RCC 7860 (cell line): ENCODE measurements at places on chromosomes 11 and 22.

- no peak for DNase-seq
These were observed 179.9 kb upstream of the C11orf87 start for GRCh38 chr11:109241988-109242536.

DNA sequence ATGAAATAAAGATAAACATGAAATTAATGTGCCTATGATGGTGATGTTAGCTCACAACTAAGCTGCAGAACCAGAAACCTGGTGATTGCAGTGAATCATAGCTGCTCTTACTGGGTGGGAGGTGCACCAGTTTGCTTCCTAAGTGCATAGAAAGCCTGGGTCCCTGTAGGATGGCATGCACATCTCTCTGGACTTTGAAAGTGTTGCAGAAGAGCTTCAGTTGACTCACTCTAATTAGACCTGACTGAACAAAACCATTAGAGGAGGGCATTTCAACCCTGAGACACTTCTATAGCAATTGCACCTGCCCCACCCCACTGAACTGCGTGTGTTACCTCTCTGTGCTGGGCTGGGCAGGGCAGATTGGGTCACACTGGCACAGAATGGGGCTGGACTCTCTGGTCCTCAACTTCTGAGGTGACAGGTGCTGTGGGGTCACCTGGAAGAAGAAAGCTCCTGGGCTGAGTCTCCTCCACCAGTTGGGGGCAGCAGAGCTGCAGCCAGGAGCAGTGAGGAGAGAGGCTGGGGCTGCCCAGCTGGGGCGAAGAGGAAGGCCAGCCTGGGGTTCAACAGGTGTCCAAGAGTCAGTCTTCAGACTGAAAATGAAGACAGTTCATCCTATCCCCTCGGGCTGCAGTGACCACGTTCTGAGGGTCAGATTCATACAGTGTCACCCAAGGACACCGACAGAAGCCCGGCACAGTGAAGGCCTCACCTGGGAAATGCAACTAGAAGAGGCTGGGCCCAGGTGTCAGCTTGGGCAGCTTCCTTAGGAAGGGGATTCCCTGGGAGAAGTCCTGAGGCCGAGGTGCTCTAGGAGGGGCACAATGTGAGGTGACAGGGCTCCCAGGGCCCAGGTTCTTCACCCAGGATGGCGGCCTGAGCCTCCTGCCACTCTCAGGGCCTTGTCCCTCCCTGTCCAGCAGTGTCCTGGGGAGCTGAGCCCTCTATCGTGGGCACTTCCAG is 58.1 kb downstream of the GGTLC2 start:
- no peak for DNase-seq

- no peak for DNase-seq
These were observed 3.1 kb upstream of the SLC35C1 start for GRCh38 chr11:45801723-45802315.

DNA sequence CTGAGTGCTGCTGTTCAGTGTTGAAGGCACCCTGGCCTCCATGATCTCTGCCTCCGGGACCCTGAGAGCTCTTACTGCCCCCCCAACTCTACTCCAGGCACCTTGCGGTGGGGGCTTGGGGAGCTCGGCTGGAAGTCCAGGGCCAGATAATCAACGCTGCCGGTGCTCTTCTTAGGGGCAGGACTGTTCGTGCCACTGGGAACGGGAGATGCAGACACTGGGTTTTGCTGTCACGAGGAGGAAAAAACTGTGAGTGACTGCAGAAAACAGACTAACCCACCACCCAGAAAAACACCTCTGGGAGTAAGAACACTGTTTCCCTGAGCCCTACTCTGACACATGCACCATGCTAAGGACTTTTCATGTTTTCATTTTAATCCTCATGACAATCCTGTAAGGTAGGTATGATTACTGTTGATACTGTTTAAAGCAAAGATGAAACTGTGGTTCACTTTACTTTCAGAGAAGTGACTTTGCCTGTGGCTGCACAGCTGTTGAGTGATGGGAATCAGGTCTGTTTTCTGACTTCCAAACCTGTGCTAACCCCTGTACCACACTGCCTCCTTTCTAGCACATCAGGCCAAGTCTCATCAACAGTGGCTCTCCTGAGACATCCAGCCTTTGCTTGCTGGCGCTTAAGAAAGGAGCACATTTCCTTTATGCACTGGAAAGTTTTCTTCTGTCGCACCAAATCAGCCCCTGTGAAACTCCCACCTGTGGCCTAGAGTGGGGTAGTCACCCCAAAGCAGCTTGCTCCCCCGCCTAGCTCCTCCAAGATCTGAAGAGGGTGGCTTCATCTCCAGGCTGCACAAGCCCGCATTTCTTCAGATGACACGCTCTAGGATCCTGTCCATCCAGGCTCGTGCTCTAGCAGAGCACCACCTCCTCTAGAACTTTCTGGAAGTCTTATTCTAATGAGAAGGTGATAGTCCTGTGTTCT is 31.8 kb downstream of the USP35 start:
- no peak for DNase-seq

DNA sequence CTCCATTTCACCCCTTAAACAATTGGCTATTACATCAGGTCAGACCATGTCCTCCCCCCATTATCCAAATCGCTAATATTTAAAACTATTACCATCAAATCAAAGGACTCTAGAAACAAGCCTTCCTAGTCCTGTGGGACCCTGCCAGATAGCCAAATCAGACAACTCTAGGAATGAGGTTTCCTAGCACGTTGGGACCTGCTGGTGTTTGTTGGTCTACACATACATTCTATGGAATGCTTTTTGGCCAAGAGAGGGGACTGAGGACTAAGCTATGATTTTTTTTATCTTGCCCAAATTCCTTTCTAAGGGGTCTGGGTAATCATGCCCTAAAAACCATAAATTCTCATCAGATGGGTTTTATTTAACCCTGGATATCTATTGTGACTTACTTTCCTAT is 14.1 kb upstream of the SELENOH start:
- DNase-seq: no peak

DNA sequence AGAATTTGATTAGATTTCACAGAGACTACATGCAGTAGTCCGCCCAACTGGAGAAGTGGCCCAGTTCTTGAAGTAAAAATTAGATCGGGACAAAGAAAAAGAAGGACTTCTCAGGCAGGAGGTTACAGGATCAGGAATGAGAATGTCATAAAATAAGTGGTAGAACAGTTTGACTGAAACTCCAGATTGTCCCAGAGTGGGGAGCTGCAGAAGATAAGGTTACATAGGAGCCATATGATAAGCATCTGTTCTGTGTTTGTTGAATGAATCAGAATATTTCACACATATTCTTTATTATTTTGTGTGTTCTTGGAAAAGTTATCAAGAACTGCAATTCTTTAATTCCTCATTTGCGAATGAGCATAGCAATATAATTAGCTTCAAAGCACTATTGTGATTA is 210.6 kb downstream of the AASDHPPT start:
- no peak for DNase-seq

DNA sequence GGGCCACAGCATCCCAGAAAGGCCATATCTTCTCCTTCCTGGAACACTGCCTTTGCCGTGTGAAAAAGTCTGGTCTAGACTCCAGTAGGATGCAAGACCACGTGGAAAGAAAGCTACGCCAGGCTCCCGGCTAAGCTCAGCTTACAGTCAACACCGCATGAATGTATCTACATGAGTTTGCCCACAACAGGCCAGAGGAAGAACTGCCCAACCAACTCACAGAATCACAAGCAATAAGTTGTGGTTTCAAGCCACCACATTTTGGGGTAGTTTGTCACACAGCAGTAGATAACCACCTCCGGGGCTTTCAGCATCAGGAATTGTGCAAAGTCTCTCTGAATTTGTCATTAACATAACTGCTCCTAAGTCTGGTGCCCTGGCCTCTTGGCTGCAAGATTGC is 27.3 kb downstream of the HSPA8 start:
- DNase-seq: no peak

DNA sequence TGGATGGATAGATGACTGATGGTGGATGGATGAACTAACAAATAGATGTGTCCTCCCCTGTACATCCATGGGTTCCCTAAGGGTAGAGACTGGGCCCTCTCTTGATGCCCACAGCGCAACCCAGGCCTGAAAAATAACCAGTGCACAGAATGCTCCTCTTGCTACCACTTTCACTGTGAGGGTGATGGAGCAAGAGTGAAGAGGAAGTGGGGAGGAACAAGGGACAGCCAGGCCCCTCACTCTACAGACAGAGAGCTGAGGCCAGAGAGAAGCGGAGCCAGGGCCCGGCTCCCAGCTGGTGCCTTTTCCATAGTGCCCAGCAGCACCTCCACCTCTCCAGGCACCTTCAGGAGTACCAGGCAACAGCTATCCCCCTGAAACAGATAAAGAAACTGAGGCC is 67.7 kb downstream of the THAP12 start:
- DNase-seq: no peak

DNA sequence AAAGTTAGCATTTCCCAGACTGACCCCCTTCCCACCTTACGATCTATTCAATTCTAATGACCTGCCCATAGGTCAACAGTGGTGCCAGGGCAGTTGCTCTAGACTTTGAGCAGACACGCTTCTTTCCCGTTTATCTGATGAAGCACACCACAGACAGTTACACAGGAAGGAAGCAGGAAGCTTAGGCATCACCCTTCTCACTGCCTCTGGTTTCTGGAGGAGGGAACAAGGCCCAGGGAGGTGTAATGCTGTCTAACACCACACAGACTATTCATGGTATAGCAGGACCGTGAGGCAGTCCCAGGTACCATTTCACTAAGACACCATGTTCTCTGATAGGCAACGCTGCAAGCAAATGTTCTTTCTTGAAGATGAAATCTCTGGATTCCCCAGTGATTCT is 279.4 kb downstream of the NTM start:
- no peak for DNase-seq

- no peak for DNase-seq
These were observed 9.4 kb upstream of the OPCML start for GRCh38 chr11:133541720-133542095.
